ENCODE measurements at places on chromosomes 7 and 10.

GRCh38 chr7:70504254-70504653 lies 627.7 kb upstream of the GALNT17 start:
- no peaks in the 10 kb centered on the region for H3K36me3 ChIP-seq
- H3K4me1 ChIP-seq, result peaks cover 3% of the 10 kb centered on the region
- no peaks in the 10 kb centered on the region for H3K27me3 ChIP-seq
- H3K27ac ChIP-seq, result no peak overlapping the region

- no peaks in the 10 kb centered on the region for H3K27me3 ChIP-seq
- H3K4me1 ChIP-seq, result no peaks in the 10 kb centered on the region
- no peak overlapping the region for H3K4me3 ChIP-seq
- DNase-seq, result no peak
- peaks cover 15% of the 10 kb centered on the region for H3K36me3 ChIP-seq
These were observed 17.6 kb downstream of the BCCIP start for GRCh38 chr10:125840955-125841354.

DNA sequence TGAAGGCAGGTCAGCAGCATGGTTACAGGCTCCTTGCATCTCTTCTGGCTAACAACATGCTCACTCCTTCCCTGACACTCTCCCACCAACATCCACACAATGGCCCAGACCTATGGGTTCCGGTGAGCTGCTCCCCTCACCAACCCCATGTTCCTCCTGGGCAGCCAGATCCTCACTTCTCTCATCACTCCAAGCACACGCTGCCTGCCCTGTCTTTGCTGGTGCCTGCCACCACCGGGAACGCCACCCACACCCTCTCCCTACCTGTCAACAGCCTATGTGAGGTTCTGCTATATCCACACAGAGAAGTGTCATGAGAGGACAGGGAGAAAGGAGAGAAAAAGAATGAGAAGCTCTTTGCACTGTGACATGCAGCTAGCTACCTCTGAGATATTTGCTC lies 14.6 kb downstream of the PARP12 start:
- no peak for DNase-seq
- H3K4me1 ChIP-seq, result peaks cover 22% of the 10 kb centered on the region
- H3K27me3 ChIP-seq, result no peaks in the 10 kb centered on the region

- DNase-seq, result no peak
- peak overlapping the region; percentile 55 for H3K4me3 ChIP-seq
- H3K27ac ChIP-seq, result peak overlapping the region; percentile 81
These were observed 836 bp downstream of the ENO4 start for GRCh38 chr10:116850058-116850611.

- H3K4me1 ChIP-seq, result no peaks in the 10 kb centered on the region
- DNase-seq, result no peak
- no peaks in the 10 kb centered on the region for H3K36me3 ChIP-seq
These were observed 7.7 kb downstream of the VWA2 start for GRCh38 chr10:114246679-114247305.

GRCh38 chr7:92809397-92809759 lies 27.0 kb downstream of the CDK6 start:
- H3K27me3 ChIP-seq, result no peaks in the 10 kb centered on the region
- H3K27ac ChIP-seq, result no peak overlapping the region
- peaks cover 22% of the 10 kb centered on the region for H3K4me1 ChIP-seq
- no peaks in the 10 kb centered on the region for H3K36me3 ChIP-seq

GRCh38 chr7:11237742-11238141 lies 264.1 kb downstream of the PHF14 start:
- DNase-seq, result no peak
- H3K4me3 ChIP-seq, result no peak overlapping the region
- no peaks in the 10 kb centered on the region for H3K4me1 ChIP-seq
- no peaks in the 10 kb centered on the region for H3K27me3 ChIP-seq
- H3K27ac ChIP-seq, result no peak overlapping the region

DNA sequence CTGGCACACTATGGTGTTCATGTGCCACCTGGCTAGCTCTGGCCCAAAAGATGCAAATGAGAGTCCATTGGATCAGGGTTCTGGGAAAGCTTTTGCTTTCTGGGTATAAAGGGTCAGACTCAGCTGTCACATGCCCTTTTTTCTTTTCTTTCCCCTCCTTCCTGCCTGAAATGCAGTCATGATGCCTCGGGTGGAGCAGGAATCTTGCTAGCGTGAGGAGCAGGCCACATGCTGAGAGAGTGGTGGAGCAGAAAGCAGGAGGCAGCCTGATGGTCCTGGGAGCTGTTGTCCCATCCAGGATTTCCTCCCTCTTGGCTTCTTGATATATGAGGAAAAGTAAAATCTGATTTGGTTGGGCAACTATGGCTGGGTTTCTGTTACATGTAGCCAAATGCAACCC lies 2.7 kb upstream of the LHPP start:
- H3K36me3 ChIP-seq, result no peaks in the 10 kb centered on the region
- H3K27ac ChIP-seq, result no peak overlapping the region
- DNase-seq, result no peak
- H3K27me3 ChIP-seq, result peaks cover 44% of the 10 kb centered on the region
- peaks cover 6% of the 10 kb centered on the region for H3K4me1 ChIP-seq

DNA sequence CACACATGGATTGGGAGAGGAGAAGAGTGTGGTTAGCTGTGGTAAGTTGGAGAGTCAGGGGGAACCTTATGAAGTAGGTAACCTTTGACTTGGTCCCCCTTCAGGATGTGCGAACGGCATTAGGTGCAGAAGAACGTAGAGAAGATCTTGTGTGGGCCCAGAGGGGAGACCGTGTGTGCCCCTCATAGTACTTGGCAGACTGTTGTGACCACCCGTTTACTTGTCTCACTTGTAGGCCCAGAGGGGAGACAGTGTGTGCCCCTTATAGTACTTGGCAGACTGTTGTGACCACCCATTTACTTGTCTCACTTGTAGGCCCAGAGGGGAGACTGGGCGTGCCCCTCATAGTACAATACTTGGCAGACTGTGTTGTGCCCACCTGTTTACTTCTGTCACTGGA lies 2.6 kb downstream of the GTPBP4 start:
- H3K27me3 ChIP-seq, result no peaks in the 10 kb centered on the region
- H3K4me1 ChIP-seq, result peaks cover 45% of the 10 kb centered on the region
- H3K36me3 ChIP-seq, result peaks cover 15% of the 10 kb centered on the region
- no peak for DNase-seq

DNA sequence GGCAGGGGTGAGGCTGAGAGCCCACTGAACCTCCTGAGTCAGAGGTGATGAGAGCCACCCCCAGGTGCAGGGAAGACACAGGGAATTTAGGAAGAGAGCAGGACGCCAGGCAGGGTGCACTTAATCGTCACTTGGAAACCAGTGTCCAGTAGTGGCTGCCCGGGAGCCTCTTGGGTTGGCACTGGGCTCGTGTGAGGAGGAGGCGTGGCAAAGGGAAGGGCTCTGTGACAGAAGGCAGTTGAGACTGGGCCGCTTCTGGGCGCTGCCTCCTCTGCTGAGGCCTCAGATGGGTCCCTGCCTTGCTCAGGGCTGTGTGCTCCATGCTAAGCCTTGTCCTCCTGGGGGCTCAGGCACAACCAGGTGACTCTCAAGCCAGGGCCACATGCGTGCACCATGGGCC lies 13.3 kb downstream of the RET start:
- no peaks in the 10 kb centered on the region for H3K36me3 ChIP-seq
- peaks cover 19% of the 10 kb centered on the region for H3K27me3 ChIP-seq
- no peak overlapping the region for H3K4me3 ChIP-seq
- no peak for DNase-seq

DNA sequence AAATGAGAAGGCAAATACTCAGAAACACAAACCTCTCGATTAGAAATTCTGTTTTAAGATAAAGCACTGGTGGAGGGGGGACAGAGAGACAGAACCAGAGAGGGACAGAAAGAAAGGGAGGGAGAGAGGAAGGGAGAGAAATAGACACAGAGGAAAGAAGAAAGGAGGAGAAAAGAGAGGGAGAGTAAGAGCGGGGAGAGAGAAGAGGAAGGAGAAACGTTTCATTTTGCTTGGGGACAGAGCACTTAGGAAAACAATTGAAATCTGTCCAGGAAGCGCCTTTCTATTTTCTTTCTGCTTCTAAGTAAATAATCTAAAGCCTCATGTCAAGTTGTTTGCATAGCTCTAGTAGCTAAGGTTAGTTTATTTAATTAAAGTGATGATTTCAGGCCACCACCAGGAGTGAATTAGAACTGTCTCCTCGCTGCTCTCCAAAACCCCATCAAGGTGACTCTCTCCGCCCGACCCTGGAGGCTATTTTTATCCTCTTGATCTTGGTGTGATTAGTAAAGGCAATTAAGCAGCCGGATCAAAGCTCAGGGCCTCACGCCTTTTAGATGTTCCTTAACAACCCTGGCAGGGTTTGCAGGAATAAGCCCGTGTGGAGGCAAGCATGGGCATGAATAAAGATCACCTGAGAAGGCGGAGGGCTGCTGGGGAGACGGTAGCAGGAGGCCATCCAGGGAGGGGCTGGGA lies 73.4 kb upstream of the INSIG1 start:
- H3K4me3 ChIP-seq, result no peak overlapping the region
- no peaks in the 10 kb centered on the region for H3K36me3 ChIP-seq
- H3K27ac ChIP-seq, result no peak overlapping the region
- H3K27me3 ChIP-seq, result peaks cover 34% of the 10 kb centered on the region

GRCh38 chr7:150715293-150715692 lies 1.1 kb upstream of the GIMAP1 start:
- no peak overlapping the region for H3K4me3 ChIP-seq
- no peak for DNase-seq
- no peak overlapping the region for H3K27ac ChIP-seq
- peaks cover 19% of the 10 kb centered on the region for H3K4me1 ChIP-seq
- H3K27me3 ChIP-seq, result no peaks in the 10 kb centered on the region
- H3K36me3 ChIP-seq, result no peaks in the 10 kb centered on the region

GRCh38 chr10:130108934-130109604 lies 1.6 kb downstream of the C10orf143 start:
- peaks cover 47% of the 10 kb centered on the region for H3K4me1 ChIP-seq
- H3K36me3 ChIP-seq, result peaks cover 10% of the 10 kb centered on the region
- H3K27ac ChIP-seq, result no peak overlapping the region
- no peak overlapping the region for H3K4me3 ChIP-seq

DNA sequence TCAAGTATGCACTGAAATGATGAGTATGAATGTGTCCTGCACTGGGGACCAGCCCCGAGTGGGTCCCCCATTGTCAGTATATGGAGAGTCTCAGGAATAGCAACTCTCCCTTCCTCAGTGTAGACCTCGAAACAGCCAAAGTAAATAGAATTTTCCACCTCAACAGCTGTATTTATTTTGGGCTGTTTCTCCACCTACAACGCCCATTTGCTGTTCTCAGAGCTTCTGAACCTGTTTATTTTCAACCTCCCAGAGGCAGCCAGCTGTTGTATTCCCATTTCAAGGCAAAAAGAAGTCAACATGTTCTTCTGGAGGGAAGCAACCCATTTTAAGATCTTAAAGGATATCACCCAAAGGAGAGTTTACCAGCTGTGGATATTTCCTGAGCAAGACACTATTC lies 59.6 kb upstream of the BICC1 start:
- DNase-seq, result no peak
- H3K4me3 ChIP-seq, result no peak overlapping the region
- H3K27me3 ChIP-seq, result peaks cover 22% of the 10 kb centered on the region
- H3K27ac ChIP-seq, result no peak overlapping the region
- no peaks in the 10 kb centered on the region for H3K36me3 ChIP-seq

- H3K4me3 ChIP-seq, result no peak overlapping the region
- H3K4me1 ChIP-seq, result no peaks in the 10 kb centered on the region
- H3K36me3 ChIP-seq, result peaks cover 9% of the 10 kb centered on the region
- H3K27ac ChIP-seq, result no peak overlapping the region
- DNase-seq, result no peak
These were observed 50.6 kb upstream of the PRKAR1B start for GRCh38 chr7:777728-778078.

- H3K36me3 ChIP-seq, result no peaks in the 10 kb centered on the region
- no peak for DNase-seq
- no peaks in the 10 kb centered on the region for H3K4me1 ChIP-seq
- H3K27ac ChIP-seq, result no peak overlapping the region
- no peaks in the 10 kb centered on the region for H3K27me3 ChIP-seq
- no peak overlapping the region for H3K4me3 ChIP-seq
These were observed 535.4 kb downstream of the ADRA2A start for GRCh38 chr10:111612273-111612672.

GRCh38 chr7:141198194-141198958 lies 124.5 kb downstream of the TMEM178B start:
- no peak for DNase-seq
- H3K36me3 ChIP-seq, result no peaks in the 10 kb centered on the region

DNA sequence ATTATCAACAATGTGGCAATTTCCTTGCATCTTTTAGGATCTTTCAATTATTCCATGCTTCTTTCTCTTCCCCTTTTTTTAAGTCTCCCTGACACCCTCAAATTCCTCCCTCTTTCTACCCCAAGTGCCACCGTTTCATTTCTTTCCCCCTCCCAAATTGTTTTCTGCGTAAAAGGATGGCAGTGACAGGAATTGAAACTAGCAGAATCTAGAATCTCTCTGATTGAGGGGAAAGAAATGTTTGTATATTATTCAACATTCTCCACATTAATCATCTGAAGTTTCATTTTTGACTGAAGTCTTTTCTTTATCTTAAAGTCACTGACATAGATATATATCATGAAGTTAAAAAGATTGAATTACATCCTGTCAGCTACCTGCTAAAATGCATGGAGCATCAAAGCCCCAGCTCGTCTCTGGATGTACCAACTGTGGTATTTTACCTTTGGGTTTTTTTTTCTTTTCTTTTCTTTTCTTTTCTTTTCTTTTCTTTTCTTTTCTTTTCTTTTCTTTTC lies 633.5 kb downstream of the SORCS3 start:
- H3K27me3 ChIP-seq, result no peaks in the 10 kb centered on the region
- no peaks in the 10 kb centered on the region for H3K4me1 ChIP-seq
- H3K27ac ChIP-seq, result no peak overlapping the region
- no peak for DNase-seq
- H3K36me3 ChIP-seq, result no peaks in the 10 kb centered on the region
- no peak overlapping the region for H3K4me3 ChIP-seq

GRCh38 chr10:133335246-133336117 lies 1.2 kb downstream of the CALY start:
- H3K4me3 ChIP-seq, result peak overlapping the region; percentile 67
- H3K4me1 ChIP-seq, result peaks cover 4% of the 10 kb centered on the region
- H3K27me3 ChIP-seq, result peaks cover 33% of the 10 kb centered on the region
- H3K27ac ChIP-seq, result peak overlapping the region; percentile 85

DNA sequence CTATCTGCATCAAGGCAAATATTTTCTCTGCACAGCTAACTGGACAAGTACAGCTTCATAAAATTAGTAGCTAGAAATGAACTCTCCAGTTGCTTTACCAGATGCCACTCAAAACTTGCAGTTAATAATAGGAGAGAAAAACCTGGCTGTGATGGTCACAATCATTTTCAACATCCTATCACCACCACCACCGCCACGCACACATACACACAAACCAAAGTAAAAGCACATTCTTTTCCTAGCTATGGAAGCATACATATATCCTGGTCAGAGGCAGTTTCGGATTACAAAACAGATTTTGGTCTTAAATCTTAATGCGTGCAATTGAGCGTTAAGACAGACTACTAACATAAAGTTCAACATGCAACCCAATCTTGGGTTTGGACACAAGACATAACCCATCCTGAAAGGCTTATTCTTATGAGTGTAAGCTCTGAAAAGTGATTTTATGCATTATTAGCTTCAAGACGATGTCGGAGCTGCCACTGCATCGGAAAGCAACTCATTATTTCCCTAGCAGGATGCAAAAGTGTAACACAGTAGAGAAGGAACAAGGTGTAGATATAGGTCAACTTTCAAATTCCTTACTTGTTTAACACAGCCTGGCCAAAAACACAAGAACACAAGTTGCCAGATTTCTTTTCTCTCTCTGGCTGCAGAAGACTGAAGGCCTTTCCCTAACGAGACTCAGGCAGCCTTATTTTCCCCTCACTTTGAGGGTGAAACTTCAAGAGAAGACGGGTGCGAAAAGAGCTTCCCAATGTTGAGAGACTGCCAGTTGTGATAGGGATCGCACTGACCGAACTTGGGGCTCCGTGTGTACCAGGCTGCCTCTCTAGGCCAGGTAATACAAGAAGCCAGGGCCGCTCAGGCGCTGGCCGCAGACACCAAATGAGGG lies 1.2 kb downstream of the CACUL1 start:
- no peak for DNase-seq
- H3K4me3 ChIP-seq, result peak overlapping the region; percentile 95
- H3K4me1 ChIP-seq, result peaks cover 57% of the 10 kb centered on the region
- H3K36me3 ChIP-seq, result peaks cover 4% of the 10 kb centered on the region
- peak overlapping the region; percentile 93 for H3K27ac ChIP-seq
- no peaks in the 10 kb centered on the region for H3K27me3 ChIP-seq
